ENCODE measurements at places on chromosomes 3 and 15. TPM values are rescaled to one million over a fixed set of nuclear protein-coding genes. Genes with fewer than 3 reads are reported as not detected.
A peak's percentile ranks its signal among the peaks of the same experiment; 100 is the strongest.

DNA sequence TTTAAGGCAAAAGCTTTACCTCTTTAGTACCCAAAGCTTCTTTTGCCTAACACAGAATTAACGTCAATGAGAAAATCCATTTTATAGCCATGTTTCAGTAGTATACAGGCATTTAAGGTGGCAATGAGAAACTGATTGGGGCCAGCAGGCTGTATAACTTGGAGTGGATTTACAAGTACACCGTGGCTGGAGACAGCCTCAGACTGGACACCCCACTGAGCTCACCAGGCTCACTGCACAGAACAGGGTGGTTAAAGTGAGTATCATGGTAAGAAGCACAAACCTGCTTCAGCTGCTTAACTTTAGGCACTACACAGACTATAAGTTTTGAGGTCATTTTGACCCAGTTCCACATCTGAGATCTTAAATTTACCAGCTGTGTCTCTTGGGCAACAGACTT lies 8.9 kb downstream of the CPOX start:
- H3K27ac ChIP-seq = no peak overlapping the region
- no peak overlapping the region for H3K4me3 ChIP-seq
- H3K27me3 ChIP-seq = no peaks in the 10 kb centered on the region
- H3K36me3 ChIP-seq = peaks cover 21% of the 10 kb centered on the region
- no peak for DNase-seq

DNA sequence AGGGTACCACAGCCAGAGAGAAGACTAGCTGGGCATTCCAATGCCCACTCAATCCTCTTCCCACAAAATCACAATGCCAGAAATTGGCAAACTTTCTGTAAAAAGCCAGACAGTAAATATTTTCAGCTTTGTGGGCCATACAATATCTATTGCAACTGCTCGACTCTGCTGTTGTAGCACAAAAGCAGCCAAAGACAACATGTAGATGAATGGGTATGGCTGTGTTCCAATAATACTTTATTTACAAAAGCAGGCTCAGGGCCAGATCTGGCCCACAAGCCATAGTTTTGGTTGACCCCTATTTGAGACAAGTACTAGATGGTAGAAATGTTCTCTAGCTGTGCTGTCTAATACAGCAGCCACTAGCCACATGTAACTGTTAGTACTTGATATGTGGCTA lies 330.9 kb downstream of the ERC2 start:
- peaks cover 3% of the 10 kb centered on the region for H3K27me3 ChIP-seq
- H3K4me1 ChIP-seq = peaks cover 2% of the 10 kb centered on the region
- DNase-seq = no peak
- no peak overlapping the region for H3K4me3 ChIP-seq
- no peak overlapping the region for H3K27ac ChIP-seq
- no peaks in the 10 kb centered on the region for H3K36me3 ChIP-seq

DNA sequence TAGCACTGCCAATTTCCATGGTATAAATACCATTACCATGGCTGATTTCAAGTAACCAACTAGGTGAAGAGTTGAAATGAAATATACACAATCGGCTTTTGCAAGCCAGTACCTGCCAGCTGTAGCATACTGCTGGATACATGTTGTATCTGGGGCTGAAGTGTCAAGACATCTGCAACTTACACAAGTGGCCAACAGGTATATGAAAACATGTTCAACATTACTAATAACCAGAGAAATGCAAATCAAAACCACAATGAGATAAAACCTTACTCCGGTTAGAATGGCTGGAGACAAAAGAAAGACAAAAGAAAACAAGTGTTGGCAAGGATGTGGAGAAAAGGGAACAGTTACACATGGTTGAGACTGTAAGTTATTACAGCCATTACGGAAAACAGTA lies 11.6 kb downstream of the ATOSA start:
- DNase-seq = no peak
- H3K27me3 ChIP-seq = no peaks in the 10 kb centered on the region
- H3K27ac ChIP-seq = no peak overlapping the region
- H3K36me3 ChIP-seq = peaks cover 13% of the 10 kb centered on the region
- no peak overlapping the region for H3K4me3 ChIP-seq

DNA sequence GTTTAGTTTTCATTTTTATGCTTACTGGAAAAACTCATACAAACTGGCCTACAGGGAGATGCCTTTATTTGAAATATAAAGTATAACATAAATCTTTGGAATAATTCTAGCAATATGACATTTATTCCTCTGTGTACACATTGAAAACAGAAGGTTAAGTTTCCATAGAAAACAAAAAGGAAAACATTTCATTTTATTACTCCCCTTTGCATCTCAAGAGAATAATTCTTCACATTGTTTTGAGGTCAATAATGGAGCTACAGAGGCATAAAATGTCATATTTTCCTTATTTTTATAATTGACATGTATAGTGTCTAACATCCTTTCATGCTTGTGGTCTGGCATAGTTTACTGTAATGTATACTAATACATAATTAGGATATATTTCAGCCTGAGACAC lies 187.6 kb upstream of the AGTR1 start:
- H3K27ac ChIP-seq = no peak overlapping the region
- H3K27me3 ChIP-seq = no peaks in the 10 kb centered on the region
- no peak for DNase-seq
- H3K4me3 ChIP-seq = no peak overlapping the region

GRCh38 chr3:43584043-43584826 lies 37.6 kb downstream of the ANO10 start:
- H3K36me3 ChIP-seq = peaks cover 7% of the 10 kb centered on the region
- peaks cover 7% of the 10 kb centered on the region for H3K4me1 ChIP-seq
- H3K27ac ChIP-seq = 0 out of 2 replicates have a peak overlapping the region, but pooled peaks have one; percentile 1

DNA sequence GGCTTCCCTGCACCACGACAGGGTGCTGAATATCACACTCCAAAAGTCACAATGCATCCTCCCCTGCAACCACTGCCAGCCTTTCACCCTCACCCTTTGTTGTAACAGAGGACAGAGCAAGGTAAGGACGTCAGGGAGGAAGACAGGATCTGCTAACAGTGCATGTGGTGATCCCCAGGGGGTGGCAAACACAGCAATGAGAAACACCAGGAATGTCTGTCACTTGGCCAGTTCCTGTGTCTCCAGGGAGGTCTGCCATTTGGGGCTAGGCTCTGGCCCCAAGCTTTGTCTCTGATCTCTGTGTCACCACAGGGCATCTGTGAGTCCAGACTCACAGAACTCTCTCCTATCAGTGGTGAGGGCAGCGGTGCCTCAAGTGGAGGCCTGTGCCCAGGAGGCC lies 54.3 kb upstream of the SLC24A5 start:
- DNase-seq = no peak
- no peaks in the 10 kb centered on the region for H3K36me3 ChIP-seq
- H3K27ac ChIP-seq = no peak overlapping the region
- peaks cover 3% of the 10 kb centered on the region for H3K27me3 ChIP-seq
- H3K4me1 ChIP-seq = no peaks in the 10 kb centered on the region
- H3K4me3 ChIP-seq = no peak overlapping the region

The ATRIP gene
- 6.8 TPM for polyA plus RNA-seq

The HACL1 gene
- 11.1 TPM for polyA plus RNA-seq

The SMCO1 gene
- not detected for polyA plus RNA-seq

The COL6A6 gene
- not detected for polyA plus RNA-seq

The FEZF2 gene
- not detected for polyA plus RNA-seq

The CPEB1 gene
- 8.9 TPM for polyA plus RNA-seq

The EPM2AIP1 gene
- 6.4 TPM for polyA plus RNA-seq

The NIPA2 gene
- 25.6 TPM for polyA plus RNA-seq

The ARRDC4 gene
- polyA plus RNA-seq = 4.0 TPM

The AGBL1 gene
- not detected for polyA plus RNA-seq

Measured in IMR-90 (cell line).